ENCODE measurements at places on chromosomes 16 and 17.

DNA sequence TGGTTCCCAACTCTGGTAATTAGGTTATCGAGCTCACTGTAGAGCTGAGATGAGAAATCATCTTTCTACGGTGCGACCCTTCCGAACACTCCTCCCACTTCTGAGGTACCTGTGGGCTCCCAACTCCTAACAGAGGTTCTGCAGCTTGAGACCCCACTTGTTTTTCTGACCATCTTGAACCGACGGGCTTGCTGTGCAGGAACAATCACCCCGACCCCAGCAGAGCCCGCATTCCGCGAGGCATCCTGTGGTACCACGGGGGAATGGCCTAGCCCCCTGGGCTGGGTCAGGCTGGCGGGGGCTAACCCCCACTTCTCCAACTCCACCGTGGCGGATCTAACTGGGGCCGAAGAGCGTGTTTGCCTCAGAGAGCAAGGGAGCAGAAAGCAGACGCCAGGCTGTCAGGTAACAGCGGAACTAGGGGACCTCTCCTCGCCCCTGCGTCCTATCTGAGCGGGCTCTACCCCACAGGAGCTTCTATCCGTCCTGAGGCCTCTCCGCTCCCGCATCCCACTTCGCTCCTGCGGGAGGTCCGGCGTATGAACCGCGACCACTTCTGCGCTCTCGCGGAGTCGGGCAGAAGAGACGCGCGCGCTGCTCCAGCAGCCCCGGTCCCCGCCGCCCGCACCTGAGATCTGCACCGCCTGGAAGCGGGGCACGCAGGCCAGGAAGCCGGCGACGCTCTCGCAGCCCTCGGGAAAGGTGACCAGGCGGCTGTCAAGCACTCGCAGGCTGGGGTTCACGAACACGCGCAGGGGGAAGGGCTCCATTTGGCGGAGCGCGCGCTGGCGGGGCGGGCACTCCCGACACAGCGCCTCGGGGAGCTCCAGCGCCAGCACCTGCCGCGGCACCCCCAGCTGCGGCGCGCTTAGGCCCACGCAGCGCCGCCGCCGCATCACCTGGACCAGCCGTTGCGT is 761 bp downstream of the PDF start:
- peak; percentile 49 for DNase-seq

DNA sequence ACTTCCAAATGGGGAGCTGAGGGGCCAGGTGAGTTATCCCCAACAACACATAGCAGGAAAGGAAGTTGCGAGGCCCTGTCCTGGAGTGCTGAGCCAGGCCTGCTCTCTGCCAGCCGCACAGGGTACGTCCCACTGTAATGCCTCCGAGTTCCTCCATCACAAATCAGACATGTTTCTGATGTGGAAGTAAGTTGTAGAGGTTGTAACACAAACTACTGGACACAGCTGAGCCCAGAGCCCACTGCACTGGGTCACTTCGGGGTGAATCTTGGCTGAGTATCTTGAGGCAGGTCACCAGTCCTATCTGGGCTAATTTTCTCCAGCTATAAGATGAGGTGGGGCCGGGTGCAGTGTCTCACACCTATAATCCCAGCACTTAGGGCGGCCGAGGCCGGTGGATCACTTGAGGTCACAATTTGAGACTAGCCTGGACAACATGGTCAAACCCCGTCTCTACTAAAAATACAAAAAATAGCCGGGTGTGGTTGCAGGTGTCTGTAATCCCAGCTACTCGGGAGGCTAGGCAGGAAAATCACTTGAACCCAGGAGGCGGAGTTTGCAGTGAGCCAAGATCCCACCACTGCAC is 100.8 kb upstream of the CDH5 start:
- no peak for DNase-seq

DNA sequence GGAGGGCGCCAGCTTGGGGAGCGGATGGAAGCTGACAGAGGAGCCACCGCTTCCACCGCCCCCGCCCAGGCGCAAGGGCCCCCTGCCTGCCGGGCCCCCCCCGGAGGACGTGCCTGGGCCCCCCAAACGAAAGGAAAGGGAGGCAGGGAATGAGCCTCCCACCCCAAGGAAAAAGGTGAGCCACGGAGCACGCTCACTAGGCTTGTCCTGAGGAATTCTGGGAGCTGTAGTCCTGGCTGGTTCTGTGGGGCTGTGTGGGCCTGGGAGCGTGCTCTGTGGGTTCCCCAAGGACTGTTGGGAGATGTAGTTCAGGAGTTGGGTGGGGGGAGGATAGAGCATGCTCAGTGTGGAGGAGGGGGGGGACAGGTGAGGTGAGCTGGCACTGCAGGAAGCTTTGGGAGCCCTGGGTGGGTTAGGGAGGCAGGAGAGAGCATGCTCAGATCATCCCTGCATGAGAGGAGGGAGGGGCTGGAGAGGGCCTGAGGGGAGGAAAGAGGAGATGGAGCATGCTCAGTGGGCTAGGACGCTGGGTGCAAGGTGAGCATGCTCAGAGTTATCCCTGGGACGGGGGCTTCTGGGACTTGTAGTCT is 4.5 kb downstream of the FBXL19 start:
- DNase-seq, result peak; percentile 85

GRCh38 chr16:56257666-56258342 is 66.5 kb downstream of the GNAO1 start:
- no peak for DNase-seq

DNA sequence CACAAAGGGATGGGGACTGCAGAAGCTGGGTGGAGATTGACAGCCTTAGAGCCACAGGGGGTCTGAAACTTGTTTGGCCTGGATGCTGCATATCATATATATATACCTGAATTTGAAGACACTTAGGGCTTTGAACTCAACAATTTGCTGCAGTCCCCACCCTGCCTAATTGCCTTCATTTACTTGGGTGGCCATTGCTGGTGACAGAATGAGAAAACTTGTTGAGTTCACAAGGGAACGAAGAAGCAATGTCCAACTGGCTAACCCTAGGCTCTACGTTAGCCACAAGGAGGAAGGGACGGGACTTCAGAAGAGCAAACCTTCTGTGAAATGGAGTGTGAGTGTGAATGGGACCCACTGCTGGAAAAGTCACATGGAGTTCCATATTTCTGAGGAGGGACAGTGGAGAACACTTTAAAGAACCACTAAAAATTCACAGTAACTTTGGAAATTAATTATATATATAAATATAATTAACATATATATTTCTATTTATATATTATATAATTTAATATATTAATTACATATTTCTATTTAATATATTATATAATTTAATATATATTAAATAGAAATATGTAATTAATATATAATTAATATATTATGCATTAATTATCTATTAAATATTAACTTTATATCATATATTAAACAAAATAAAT is 215.3 kb upstream of the SOX9 start:
- no peak for DNase-seq

DNA sequence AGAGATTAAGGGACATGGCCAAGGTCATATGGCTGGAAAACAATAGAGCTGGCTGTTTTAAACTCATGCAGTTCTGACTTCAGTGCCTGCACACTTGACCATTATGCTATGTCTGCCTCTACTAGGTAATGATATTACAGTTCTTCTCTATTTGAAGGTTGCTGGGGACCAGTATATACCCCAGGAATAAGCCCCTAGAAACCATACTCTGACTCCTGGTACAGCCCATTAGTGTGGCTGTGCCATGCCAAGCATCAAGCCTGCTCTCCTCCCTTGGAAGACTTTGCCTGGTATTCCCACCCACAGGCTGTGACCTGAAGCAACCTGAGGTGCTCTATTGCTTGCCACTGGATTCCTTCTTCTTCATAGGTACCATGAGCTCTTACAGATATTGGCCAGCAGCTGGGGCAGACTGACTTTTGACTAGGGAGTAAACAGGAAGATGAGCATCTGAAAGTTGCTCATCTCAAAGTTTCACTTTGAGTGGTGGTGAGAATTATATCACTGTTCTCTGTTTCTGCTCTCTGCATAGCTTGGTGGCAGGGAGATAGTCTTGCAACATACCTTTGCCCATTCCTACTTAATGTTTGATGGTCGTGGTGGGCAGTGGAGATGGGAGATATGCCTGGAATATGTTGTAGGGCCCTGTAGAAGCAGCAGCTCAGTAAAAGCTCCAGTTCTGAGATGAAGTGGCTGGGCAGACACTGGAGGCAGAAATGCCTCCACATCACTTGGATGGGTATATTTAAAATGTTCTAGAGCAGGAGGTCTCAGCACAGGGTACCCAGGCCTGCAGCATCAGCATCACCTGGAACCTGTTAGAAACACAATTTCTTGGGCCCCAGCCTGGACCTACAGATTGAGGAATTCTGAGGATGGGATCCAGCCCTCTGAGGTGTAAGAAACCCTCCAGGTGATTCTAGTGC is 274.7 kb downstream of the HS3ST4 start:
- no peak for DNase-seq

DNA sequence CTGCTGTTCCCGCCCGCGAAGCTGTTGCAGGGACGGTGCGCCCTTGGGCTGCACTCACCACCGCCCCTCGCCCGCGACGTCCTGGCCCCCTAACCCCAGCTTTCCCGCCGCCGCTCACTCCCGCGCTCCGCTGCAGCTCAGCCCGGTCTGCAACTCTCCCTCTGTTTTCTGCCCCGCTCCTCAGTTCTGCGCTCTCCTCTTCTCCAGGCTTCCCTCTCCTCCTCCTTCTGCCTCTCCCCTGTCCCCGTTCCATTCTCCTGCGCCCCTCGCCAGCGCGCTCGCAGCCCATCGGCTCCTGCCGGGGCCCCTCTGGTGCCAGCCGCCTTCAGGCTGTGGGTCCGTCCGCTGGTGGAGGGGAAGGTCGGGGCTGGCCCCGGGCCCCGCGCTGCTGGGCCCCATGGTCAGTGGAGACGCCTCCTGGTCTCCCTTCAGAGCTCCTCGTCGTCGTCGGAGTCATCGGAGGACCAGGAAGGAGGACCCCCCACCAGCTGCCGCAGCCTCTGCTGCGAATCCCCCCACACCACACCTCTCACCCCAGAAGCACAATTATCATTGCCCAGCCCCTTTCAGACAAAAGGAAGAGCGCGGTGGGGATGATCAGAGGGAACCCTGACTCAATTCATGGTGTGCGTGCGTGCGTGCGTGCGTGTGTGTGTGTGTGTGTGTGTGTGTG is 223.2 kb upstream of the FOXF1 start:
- DNase-seq, result peak; percentile 67

DNA sequence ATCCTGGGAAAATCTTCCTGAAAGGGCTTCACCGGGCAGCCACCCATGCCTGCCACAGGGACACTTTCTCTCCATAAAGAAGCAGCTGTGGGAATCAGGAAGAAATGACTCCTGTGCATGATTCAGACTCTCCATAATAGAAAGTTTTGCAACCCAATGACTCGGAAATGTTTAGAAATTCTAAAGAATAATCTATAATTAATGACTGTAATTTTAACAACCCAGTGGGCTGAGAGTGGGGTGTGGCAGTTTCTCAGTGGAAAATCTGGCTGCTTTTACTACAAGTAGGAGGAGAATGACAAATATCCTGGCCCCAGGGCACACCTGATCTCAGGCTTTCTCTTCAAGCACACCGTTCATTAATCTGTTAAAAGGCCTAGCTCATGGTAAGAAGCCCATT is 25.7 kb downstream of the IRF8 start:
- DNase-seq, result no peak

GRCh38 chr17:31856750-31857149 is 2.3 kb downstream of the COPRS start:
- no peak for DNase-seq

- no peak for DNase-seq
Measured at GRCh38 chr16:77794586-77794985, 6.2 kb downstream of the VAT1L start.

DNA sequence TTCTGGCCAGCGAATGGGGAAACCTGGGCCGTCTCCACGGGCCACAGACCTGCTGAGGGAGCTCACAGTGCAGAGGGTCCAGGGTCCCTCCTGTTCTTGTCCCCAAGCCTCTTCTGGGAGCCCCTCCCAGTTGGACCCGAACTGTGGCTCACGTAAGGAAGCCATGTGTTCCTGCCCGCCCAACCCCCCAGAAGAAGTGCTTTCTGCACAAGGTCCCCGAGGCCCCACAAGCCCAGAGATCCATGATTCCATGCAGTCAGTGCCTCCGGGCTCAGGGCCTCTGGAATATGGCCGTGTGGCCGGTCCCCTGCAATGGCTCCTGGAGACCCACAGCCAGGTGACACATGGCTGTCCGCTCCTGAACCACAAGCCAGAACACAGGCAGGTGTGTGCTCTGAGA is 272.4 kb downstream of the C16orf95 start:
- DNase-seq, result no peak

DNA sequence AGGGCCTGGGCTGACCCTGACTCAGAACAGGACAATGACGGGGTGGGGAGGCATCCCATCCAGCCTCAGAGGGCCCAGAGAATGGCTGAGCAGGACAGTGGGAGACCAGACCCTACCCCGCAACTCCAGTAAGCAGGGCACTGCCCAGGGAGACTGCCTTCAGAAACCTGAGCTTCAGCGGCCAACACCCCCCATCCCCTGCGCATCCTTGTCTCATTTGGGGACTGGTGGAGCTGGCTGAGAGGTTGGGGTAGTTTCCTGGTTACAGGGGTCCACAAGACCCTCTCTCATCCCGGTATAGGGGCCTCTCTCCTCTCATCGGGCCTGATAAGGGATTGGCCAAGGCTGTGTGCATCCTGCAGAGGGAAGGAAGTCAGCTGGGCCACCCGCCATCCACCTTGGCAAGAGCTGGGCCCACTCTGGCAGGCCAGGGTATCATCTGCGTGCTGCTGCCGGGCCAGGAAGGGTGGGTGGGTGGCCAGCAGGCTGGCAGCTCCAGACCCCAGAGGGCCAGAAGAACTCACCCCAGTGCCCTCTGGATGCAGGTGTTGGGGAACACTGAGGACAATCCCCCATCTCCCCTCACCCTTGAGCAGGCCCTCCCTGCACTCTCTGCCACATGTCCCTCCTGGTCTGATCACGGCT is 229.1 kb downstream of the KATNIP start:
- DNase-seq, result no peak

DNA sequence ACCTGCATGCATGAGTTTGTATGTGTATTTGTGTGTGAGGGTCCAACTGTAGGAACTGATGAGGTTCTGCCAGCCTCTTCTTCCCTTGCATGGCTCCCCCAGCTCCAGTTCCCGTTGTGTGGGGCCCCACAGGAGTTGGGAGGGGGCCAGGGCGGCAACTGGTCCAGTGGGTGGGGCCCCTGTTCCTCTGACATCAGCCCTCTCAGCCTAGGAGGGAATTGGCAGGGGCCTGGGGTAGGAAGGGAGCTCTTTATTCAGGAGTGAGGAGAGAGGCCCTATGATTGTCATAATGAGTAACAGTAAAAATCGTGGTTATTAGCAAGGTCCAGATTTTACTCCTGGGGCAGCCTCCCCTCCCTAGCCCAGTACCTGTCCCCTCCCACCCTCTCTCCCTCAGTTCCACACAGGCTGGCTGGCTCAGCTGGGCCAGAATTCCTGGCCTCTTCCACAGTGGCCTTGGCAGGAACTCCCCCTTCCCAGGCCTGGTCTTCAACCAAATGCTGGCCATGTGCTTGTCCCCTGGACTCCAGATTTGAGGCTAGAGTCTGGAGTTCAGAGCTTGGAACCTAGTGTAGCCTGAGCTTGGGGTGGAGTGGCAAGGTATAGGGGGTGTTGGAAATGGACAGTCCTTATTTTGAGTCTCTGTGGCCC is 18.9 kb downstream of the RARA start:
- DNase-seq, result no peak

GRCh38 chr16:78704416-78704815 is 605.0 kb downstream of the WWOX start:
- DNase-seq, result no peak

- no peak for DNase-seq
Measured at GRCh38 chr16:66899945-66900710, 18.6 kb downstream of the CDH16 start.

Data from WTC11 (cell line).